Suppressor macrophage (primary cell): ENCODE measurements at places on chromosomes 2 and 18.

DNA sequence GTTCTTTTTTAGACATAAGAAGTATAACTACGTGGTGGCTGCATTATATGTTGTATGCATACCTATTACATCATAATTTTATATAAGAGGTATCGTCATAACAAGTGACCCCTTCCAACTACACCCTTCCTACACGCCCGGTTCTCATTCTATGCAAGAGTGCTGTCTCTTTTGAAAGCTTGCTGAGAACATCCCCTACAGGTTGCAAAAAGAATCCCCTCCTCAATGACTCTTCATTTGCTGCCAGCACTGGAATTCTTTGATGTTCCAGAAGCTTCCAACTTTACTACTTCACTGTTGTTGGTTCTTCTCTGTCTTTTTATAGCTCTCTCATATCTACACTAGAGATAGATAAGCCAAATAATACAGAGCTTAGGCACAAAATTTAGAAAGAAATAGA lies 66.4 kb downstream of the CDH7 start:
- DNase-seq = no peak

- DNase-seq = no peak
Observed at GRCh38 chr2:172357442-172357841, 69.9 kb upstream of the ITGA6 start.

GRCh38 chr2:128469203-128469602 lies 150.5 kb upstream of the HS6ST1 start:
- peak; percentile 22 for DNase-seq

- DNase-seq = no peak
Observed at GRCh38 chr2:163207693-163208370, 369.3 kb upstream of the KCNH7 start.

- peak; percentile 4 for DNase-seq
Observed at GRCh38 chr2:66553370-66553769, 118.4 kb downstream of the MEIS1 start.

DNA sequence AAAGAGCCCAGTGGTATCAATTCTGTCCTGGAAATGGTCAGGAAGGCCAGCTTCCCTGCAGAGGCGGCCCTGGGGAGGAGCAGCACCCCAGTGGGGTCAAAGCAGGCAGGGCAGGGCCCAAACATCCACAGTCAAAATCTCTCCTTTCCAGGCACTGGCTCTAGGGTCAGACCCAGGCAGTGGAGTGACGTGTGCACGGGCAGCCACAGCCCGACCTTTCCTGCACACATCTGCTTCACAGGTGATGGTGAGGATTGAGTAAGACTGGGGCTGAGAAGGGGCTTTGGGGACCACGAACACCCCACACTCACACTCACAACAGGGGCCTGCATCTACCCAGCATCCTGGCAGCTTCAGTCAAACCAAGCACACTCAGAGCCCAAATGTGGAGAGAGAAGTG lies 97.8 kb upstream of the GLI2 start:
- no peak for DNase-seq

- no peak for DNase-seq
Observed at GRCh38 chr2:35501076-35501475, 854.5 kb upstream of the CRIM1 start.

GRCh38 chr2:167190053-167190452 lies 301.8 kb downstream of the XIRP2 start:
- no peak for DNase-seq

DNA sequence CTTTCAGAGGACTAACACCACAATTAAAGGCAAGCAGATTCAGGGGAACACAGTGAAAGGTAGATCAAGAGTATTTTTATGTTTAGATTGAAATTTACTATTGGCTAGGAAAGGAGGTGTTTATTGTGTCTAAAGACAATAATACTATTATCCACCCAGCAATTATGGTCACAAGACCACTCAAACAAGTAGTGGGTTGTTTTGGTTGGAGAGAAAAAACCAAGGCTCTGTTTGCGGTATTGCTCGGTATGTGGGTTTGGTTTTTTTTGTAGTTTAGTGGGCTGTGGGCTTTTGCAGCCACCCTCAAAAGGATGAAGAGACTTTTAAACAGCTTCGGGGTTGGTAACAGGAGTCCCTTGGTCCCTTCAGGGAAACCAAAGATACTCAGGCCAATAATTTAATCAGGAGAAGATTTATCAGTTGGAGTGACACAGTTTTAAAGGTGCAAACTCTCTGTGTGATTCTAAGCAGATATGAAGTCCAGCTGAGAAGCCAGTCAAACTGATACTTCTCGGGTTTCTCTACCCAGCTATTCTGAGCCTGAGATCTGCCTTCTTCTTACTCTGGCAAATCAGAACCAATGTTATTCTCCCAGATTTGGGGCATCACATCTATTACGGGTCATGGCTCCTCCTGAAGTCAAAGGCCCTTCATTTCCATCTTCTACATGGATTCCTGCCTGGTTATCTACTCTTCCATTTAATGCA lies 55.3 kb downstream of the DCC start:
- no peak for DNase-seq

- DNase-seq = no peak
Observed at GRCh38 chr2:227052879-227053278, 111.1 kb downstream of the COL4A4 start.

DNA sequence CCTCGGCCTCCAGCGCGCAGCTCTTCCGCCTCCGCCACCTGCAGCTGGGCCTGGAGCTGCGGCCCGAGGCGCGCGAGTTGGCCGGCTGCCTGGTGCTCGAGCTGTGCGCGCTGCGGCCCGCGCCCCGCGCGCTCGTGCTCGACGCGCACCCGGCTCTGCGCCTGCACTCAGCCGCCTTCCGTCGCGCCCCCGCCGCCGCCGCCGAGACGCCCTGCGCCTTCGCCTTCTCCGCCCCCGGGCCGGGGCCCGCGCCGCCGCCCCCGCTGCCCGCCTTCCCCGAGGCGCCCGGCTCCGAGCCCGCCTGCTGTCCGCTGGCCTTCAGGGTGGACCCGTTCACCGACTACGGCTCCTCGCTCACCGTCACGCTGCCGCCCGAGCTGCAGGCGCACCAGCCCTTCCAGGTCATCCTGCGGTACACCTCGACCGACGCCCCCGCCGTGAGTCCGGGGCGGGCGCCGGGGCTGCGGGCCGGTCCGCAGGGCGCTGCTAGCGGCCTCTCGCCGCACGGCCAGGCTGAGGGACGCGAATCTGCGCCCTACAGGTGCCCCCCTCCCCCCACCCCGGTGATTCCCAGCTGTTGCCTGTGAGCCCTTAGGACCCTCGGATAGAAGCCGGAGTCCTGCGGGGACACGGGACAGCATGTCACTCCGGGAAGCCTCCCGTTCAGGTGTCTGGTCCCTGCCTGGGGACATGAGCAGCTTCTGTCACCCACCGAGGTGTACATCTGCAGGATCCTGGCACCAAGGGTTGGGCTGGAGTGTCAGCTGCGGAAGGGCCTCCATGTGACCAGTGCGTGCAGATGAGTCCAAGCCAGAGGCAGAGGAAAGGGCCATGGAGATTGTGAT lies 616 bp downstream of the RNPEPL1 start:
- peak; percentile 89 for DNase-seq

GRCh38 chr2:240246173-240246820 lies 105.8 kb upstream of the OTOS start:
- DNase-seq = no peak
